ENCODE measurements at places on chromosomes 12 and 14. TPM values are rescaled to one million over a fixed set of nuclear protein-coding genes. Genes with fewer than 3 reads are reported as not detected.
A peak's percentile ranks its signal among the peaks of the same experiment; 100 is the strongest.

CBLN3 gene
- 1.7 TPM for polyA plus RNA-seq

ASIC1 gene
- polyA plus RNA-seq: 11.5 TPM

DCAF4 gene
- polyA plus RNA-seq: 8.4 TPM

PRH2 gene
- not detected for polyA plus RNA-seq

DPY19L2 gene
- 14.1 TPM for polyA plus RNA-seq

CFAP54 gene
- 0.33 TPM for polyA plus RNA-seq

HOXC5 gene
- 2.7 TPM for polyA plus RNA-seq

DNA sequence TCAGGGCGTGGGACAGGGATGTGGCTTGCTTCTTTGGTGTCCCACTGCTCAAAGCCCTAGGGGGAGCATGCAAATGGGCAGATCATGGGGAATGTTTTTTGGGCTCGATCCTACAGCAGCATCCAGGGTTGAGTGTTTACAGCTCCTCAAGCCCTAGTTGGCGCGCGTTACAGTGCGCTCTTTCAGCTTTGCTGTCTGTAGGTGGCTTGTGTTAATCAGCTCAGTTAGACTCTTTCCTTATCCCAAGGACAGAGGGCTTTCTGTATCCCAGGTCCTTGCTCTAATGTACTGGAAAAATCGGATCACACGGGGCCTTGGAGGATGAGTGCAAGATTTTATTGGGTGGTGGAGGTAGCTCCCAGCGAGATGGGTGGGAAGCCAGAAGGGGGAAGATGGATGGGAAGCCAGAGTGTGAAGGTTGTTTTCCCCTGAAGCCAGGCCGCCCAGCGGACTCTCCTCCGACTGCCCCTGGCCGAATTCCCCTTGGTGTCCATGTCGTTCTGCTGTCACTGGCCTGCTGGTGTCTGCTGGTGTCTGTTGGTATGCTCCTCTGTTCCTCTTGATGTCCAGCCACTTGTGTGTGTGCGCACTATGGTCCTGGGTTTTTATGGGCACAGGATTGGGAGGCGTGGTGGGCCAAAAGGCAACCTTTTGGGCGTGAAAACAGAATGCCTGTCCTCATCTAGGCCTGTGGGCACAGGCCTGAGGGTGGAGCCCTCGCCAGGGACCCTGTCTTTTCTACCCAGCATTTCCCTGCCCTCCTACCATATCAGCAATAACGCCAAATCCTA, 10.7 kb upstream of the TXNRD1 start:
- no peak for DNase-seq

DNA sequence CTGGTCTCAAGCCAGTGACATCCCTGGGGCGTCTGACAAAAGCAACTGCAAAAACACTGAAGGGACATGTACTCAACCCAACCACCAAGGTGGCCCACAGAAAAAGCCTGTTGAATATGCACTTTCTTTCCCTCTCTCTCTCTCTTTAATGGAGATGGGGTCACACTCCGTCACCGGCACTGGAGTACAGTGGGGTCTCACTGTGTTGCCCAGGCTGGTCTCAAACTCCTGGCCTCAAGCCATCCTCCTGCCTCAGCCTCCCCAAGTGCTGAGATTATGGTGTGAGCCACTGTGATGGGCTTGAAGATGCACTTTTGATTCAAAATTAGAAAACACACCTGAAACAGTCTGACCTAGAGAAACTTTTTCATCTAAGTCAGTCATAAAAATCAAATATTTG, 7.2 kb upstream of the CD27 start:
- no peak for DNase-seq

DNA sequence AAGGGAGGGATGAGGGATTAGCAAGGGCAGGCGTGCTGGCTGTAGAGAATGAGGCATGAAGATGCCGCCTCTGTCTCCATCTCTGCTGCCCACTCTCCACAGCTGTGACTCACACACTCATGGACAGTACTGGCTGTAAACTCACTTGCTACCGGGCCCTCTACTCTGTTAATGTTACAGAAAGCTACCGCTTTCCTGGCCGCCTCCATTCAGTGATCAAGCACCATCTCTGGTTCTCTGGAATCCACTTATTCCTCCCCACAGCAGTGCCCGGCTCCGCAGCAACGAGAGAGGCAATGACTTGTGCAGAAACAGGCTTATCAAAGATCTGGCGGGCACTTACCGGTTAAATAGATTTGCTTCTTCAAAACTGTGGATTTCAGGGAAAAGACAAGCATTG, 34.8 kb downstream of the AMN start:
- no peak for DNase-seq

- peak; percentile 24 for DNase-seq
These were observed 11.0 kb downstream of the CBLN3 start for GRCh38 chr14:24418492-24418873.

DNA sequence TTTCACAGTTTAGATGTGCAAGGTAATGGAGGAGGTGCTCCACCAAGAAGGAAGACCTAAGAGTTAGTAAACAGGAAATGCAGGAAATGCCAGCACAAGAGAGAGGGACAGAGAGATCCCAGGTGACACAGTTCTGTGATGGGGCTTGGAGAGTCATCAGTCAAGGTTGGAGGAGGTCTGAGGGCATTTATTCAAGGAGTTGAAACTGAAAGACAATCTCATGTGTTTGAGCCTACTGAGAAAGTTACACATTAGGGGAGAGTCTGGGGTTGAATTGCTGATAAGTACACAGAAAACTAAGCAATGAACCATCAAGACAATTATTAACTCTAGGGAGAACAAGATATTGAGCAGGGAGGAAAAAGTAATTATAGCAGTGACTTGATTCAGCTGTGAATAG, 138.5 kb downstream of the ANO6 start:
- no peak for DNase-seq

GRCh38 chr12:20211981-20212421, 156.3 kb upstream of the PDE3A start:
- DNase-seq: peak; percentile 68

DNA sequence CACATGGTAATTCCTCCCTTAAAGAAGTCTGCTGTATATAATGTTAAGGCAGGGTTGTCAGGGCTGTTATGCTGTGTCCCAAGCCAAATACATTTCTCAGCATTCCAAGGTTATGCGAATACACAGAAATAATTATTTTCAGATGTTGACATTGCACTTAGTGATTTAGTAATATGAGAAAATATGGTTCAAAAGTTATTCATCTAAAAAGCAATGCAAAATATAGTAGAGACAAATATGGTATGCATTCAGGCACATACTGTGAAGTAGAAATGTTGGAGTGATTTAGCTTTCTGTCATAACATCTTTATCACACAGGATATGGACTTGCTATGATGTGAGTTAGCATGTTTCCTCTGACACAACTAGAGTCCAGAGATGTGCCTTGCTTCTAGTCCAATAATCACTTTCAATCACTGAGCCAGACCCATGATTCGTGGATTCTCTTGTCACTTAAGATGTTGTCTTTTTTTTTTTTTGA, 70.0 kb downstream of the PDE3A start:
- peak; percentile 92 for DNase-seq

- DNase-seq: no peak
These were observed 14.4 kb downstream of the PLEKHG7 start for GRCh38 chr12:92717202-92717601.

GRCh38 chr14:56821805-56822610, 11.7 kb upstream of the OTX2 start:
- no peak for DNase-seq

GRCh38 chr12:131833896-131834641, 5.9 kb downstream of the MMP17 start:
- no peak for DNase-seq

- peak; percentile 32 for DNase-seq
These were observed 3.5 kb downstream of the TGM1 start for GRCh38 chr14:24259282-24260025.

DNA sequence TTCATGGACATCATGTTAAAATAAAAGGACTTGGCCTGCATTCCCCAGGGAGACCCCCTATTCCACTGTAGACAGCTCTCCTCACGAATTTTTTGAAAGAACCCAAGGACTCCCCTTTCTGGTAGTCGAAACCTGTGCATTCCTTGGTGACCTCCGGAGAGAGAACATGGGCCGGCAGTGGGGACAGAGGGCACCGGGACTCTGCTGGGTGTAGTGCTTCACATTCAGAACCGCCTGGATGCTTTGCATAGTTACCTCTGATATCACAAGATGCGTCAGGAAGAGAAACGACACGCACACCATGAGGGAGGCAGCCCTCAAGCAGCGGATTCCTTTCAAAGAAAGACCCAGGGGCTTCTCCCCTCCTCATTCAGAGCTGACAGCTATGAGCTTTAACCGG, 9.7 kb downstream of the CKAP4 start:
- no peak for DNase-seq

DNA sequence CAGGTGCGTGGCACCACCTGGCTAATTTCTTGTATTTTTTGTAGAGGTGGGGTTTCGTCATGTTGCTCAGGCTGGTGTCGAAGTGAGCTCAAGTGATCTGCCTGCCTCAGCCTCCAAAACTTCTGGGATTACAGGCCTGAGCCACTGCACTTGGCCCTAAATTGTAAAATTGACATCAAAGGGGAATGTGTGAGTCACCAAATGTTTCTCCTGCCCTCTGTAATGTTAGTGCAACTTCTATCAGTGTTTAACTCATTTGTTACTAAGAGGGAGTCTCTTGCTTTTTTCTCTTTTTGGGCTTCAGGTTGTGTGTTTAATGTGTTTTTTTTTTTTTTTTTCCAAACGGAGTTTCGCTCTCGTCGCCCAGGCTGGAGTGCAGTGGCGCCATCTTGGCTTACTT, 2.3 kb downstream of the TULP3 start:
- peak; percentile 69 for DNase-seq

GRCh38 chr12:103441437-103442181, 54.2 kb downstream of the C12orf42 start:
- no peak for DNase-seq

GRCh38 chr14:51716610-51717009, 64.9 kb downstream of the FRMD6 start:
- no peak for DNase-seq

DNA sequence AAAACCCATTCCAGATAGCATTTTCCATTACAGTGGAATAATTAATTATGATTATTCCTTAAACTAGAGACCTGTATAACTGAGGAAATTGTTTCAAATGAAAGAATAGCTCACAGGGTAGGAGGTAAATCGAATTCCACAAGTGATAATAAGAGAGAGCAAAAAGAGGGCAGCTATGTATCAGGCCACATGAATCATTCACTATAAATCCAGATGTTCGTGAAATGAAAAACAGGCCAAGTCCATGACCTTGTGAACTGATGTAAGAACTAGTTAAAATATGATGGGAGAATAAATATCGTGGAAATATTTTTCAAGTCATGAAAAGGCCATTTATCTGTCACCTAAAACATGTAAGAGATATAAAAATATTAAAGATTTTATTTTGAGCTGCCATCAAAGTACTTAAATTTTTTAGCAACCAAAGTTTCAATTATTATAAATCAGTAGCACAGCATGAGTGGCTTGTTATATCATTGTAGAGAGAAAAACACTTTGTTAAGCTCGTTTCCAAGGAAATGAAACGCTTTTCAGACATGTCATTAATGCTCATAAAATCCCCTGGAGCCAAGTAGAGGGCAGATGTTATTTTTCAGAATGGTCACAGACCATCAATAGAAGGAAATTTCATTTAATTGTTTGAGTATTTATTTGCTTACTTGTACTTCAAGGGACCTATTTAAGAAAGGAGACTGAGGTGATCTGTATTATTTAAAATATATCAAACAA, 120.6 kb upstream of the CDKN3 start:
- no peak for DNase-seq

- no peak for DNase-seq
These were observed 12.2 kb upstream of the SELPLG start for GRCh38 chr12:108645686-108646599.

- no peak for DNase-seq
These were observed 6.5 kb downstream of the HOXC13 start for GRCh38 chr12:53944907-53945847.

- no peak for DNase-seq
These were observed 9.4 kb upstream of the KCNA1 start for GRCh38 chr12:4900327-4900726.

- peak; percentile 71 for DNase-seq
These were observed 8.7 kb upstream of the DDX47 start for GRCh38 chr12:12804432-12804886.

GRCh38 chr12:104669851-104670337, 213.1 kb downstream of the CHST11 start:
- DNase-seq: peak; percentile 78

DNA sequence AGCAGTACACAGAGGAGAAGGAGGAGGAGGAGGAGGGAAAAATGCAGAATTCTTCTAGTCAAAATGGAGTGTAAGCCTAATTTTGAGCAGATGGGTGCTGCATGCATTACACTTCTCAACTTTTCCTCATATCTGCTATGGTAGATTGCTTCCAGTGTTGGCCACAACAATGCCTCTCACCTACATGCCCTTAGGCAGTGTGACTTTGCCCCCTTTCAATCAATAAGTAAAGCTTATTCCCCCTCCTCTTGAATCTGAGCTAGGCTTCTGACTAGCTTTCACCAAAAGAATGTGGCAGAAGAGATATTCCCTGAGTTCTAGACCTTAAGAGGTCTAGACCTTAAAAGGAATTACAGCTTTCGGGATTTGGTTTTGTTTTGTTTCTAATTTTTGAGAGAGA, 3.2 kb upstream of the METTL3 start:
- DNase-seq: no peak

All from muscle of back (tissue), 13 donors.